ENCODE measurements at places on chromosomes 4 and X.
A peak's percentile ranks its signal among the peaks of the same experiment; 100 is the strongest.

DNA sequence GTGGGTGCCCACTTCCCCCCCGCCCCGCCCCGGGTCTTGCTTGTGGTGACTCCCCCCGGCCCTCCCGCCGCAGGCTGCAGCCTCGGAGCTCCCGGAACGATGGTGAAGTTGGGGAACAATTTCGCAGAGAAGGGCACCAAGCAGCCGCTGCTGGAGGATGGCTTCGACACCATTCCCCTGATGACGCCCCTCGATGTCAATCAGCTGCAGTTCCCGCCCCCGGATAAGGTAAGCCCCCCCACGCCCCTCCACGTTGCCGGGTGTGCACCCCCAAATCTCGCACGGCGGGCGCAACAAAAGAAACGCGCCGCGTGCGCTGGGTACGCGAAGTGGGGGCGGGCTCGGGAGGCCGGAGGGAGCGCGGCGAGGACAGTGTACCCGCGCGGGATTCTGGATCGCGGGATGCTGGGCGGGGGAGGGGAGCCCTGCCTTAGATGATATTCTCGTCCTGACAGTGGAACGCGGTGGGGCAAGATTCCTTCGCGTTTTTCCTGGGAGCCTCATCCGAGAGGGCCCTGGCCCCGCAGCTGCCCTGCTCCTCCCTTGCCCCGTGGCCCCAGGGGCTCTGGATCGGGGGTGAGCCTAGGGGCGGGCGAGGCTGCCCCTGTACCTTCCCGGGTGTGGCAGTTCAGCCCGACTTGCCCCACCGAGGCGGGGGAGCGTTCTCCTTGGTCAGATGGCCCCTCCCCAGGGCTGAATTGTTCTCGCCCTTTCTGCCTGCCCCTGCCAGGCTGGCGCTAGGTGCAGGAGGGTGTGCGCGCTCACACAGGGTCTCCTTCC lies 819 bp downstream of the NSG1 start:
- DNase-seq, result no peak

DNA sequence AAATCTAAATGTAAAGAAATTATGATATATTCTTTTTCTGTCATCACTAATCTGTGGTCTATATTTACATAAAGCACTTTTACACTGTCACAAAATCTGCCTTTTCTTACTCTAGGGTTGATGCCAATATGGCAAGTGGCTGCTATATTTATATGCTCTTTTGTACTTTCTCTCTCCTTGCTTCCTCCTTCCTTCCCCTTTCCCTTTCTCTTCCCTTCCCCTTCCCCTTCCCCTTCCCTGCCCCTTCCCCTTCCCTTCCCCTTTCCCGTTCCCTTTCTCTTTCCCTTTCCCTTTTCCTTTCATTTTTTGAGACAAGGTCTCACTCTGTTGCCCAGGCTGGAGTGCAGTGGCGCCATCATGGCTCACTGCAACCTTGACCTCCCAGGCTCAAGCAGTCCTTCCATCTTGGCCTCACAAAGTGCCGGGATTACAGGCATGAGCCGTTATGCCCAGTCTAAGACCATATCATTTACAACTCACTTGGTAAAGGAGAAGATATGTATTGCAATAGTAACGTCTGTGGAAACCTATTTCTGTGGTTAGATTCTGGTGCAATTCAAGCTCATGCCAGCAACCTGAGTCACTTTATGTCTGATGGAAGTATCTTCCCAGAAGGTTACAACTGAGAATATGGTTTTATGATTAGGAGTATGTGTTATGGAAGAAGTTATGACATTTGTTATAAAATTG lies 13.9 kb upstream of the PLAC8 start:
- DNase-seq, result peak; percentile 53

GRCh38 chr4:185018834-185019455 lies 655 bp downstream of the HELT start:
- DNase-seq, result no peak

DNA sequence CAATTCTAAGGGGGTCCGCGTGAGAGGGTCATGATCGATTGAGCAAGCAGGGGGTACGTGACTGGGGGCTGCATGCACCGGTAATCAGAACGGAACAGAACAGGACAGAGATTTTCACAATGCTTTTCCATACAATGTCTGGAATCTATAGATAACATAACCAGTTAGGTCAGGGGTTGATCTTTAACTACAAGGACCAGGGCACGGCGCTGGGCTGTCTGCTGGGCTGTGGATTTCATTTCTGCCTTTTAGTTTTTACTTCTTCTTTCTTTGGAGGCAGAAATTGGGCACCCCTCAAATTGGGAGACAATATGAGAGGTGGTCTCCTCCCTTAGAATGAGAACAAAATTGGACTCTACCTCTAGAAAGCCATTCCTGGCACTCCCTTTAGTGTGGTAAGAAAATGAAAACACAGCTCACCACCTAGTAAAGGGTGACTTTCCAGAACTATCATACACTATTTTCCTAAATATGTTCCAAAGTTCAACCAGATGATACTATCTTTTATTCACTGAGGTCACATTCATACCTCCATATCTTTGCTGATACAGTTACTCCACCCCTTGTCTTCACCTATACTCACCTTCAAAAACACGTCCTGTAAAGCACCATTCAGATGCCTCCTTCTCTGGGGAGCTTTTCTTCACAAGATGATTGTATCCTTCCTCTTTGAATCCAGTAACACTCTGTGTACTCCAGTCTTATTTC lies 1058.3 kb upstream of the SLIT2 start:
- DNase-seq, result no peak

DNA sequence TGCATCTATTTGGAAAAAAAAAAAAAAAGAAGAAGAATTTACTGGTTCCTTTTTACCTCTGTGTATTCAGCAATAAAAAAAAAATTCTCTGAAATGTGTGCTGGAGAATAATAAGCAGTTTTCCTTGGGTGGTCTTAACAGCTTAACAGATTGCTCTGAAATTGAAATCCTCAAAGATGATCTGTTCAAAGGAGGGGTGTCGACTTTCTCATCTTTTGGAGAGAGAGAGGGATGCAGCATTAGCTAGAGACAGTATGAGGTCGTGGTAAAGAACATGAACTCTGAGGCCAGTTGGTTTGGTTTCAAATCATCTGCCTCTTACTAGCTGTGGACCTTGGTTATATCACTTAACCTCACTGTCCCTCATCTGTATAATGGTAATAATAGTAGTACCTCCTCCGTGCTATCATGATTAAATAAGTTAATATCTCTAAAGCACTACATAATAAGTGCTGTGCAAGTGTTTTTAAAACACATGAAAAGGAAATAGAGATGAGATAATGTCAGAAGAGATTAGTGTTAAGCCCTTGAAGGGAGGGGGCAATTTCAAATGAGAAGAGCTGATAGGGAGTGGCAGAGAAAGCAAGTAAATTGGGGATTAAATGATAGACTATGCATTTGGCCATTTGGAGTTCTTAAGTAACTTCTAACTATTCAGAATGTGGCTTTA lies 109.9 kb upstream of the LIMCH1 start:
- no peak for DNase-seq

DNA sequence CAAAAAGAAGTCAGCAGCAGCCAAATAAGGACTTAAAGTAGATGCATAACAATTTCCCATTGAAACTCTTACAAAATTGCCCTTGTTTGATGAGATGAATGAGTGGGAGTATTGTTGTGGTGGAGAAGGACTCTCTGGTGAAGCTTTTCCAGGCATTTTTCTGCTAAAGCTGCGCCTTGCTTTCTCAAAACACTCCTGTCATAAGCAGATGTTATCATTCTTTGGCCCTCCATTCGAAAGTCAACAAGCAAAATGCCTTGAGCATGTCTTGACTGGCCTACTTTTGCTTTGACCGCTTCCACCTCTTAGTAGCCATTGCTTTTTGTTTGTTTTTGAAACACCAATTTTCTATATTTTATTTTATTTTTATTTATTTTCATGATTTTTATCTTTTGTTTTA lies 340.9 kb upstream of the FGF13 start:
- no peak for DNase-seq

- no peak for DNase-seq
Observed at GRCh38 chr4:170386971-170387370, 297.2 kb upstream of the AADAT start.

DNA sequence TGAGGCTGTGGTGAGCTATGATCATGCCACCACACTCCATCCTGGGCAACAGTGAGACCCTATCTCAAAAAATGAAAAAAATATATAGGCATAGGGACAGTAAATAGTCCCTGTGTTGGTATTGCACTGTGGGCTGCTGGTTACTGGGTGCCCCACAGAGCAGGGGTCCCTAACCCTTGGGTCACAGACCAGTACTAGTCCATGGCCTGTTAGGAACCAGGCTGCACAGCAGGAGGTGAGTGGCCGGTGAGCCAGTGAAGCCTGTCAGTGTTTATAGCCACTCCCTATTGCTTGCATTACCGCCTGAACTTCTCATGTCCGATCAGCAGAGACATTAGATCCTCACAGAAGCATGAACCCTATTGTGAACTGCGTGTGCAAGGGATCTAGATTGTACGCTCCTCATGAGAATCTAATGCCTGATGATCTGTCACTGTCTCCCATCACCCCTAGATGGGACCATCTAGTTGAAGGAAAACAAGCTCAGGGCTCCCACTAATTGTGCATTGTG lies 106.5 kb downstream of the TNIP2 start:
- no peak for DNase-seq

- DNase-seq, result no peak
Observed at GRCh38 chr4:30716158-30716557, 4.0 kb upstream of the PCDH7 start.

- DNase-seq, result no peak
Observed at GRCh38 chrX:75963774-75964173, 178.7 kb upstream of the MAGEE2 start.

GRCh38 chrX:21438792-21439191 lies 64.6 kb downstream of the CNKSR2 start:
- DNase-seq, result no peak

GRCh38 chr4:88101165-88101564 lies 57.3 kb downstream of the ABCG2 start:
- no peak for DNase-seq

DNA sequence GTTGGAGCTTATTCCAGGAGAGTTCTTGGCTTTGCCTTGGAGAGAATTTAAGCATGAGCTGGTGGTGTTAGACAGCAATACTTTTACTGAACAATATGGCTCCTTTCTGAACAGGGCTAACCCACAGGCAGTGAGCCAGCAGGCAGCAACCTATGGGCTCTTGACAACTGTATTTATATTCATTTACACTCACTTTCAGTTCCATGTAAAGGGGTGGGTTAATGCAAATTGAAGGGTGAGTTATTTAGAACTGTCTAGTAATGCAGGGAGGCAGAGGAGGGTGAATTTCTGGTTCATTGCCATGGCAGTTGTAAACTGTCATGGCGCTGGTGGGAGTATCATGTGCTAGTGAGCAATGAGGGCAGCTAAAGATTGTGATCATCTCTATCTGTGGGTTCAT lies 15.7 kb downstream of the FOXR2 start:
- no peak for DNase-seq

GRCh38 chr4:2788532-2789103 lies 4.3 kb upstream of the SH3BP2 start:
- no peak for DNase-seq

Measured in AG09319 (cell line).